ENCODE measurements at places on chromosomes 5 and 9.

DNA sequence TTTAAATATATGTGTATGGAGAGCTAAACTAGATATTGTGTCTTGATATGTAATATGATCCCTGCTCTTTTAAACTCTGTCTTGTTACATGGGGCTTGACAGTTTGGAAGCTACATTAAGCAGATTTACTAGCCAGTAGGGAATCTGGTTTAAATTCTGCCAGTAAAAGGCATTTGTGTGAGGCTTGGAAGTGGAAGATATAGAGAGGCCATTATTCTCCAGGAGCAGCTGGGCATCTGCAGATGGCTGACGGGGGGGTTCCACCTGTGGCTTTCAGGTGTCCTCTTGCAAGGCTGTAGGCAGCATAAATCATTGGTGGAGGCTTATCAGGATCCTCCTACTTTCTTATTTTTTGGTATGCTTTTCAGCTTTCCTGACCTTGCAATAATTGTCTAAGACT, 179.1 kb upstream of the FBXL7 start:
- peak; percentile 12 for DNase-seq

GRCh38 chr5:139494832-139495231, 12.3 kb upstream of the STING1 start:
- no peak for DNase-seq

GRCh38 chr5:91018200-91018599, 364.9 kb downstream of the ARRDC3 start:
- no peak for DNase-seq

DNA sequence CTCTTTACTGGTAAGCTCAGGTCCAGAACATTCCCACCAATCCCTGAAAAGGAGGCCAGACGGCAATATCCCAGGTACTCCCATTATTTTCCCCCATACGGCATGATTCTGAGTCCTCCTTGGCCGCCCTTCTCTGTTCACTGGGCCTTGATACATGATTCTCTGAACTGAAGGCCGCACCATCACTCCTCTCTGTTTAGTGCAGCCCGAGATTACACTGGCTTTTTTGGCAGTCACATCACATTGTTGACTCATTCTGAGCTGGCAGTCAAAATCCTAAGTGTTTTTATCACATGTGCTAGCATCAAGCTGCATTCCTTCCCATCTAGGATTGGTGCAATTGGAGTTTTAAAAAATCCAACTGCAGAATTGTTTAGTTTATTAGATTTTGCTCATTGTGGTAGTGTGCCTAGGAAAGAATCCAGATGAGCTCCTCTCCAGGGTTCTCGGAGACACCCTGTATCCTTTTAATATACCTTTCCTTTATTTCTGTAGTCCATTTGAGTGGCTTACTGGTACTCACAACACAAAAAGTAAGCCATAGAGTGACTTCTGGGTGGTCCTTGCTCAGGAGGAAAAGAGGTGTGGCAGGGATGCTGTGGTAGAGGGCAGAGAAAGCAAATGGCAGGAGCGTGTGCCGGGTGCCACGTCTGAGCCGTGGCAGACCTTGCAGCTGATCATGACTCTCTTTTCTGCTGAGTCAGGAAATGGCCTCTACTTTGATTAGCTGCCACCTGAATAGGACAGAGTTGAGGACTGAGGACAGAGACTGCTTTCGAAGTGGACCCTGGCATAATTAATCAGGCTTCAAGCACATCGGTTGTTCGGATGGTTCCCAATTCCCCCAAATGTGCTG, 121.1 kb upstream of the IL12B start:
- DNase-seq: no peak

GRCh38 chr9:36456480-36457065, 56.5 kb upstream of the RNF38 start:
- no peak for DNase-seq

DNA sequence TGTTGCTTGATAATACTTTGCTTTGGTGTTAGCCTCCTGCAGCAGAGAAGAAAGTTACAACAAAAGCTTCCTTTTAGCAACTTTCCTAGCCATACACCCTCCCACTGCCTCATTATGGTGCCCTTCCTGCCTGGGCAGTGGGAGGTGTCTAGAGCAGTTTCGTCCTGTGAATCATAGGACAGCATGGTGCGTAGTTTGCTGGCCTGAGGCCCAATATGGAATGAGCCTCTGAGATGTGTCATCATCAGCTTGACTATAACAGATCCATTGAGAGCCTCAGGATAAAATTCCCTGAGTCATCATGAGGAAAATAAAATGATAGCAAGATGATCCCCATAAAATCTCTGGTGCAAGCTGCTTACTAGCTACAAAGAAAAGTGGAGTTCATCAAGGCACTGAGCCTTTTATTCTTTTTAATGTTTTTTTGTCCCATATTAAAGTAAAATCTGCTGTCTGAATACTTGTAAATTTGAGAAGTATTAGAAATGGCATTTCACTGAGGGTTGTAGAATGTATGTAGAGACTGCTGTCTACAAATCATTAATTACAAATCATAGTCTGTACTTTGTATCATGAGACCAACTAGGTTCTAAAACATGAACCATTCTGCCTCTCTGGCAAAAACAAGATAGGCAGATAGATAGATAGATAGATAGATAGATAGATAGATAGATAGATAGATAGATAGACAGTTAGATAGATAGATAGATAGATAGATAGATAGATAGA, 303.0 kb upstream of the PDE4D start:
- peak; percentile 48 for DNase-seq

DNA sequence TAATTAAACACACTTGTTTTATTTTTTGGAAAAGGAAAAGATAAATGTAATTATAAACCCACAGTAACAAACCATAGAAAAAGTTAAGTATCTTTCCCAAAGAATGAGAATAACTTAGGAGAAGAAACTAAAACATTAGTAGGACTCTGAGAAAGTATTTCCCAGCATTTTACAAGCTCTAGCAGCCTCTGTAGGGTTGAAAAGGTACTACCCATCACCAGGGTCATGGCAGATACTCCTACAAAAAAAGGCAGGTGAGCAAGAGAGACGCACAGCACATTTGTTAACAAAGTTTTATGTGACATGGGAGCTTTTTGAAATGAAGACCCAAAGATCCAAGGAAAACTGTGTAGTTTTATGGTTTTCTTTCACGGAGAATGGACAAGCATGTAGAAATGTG, 77.7 kb upstream of the FAM169A start:
- DNase-seq: no peak

DNA sequence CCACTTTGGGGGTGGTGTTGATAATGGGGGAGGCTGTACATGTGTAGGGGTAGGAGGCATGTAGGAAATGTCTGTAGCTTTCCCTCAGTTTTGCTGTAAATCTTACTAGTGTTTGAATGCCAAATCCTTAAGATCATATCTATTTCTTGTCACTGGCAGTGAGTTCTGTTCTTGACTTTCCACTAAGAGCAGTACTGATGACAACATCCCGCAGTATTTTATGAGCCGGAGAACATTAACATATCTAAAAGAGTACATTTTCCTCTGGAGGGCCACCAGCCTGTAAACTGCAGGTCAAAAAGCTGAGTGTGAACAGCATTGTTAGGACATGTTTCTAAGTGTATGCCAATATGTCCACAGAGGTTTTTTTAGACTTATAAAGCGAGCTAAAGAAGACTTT, 2.5 kb upstream of the HSPB3 start:
- no peak for DNase-seq

- DNase-seq: peak; percentile 49
Observed at GRCh38 chr5:111859533-111860270, 102.7 kb upstream of the NREP start.

- no peak for DNase-seq
Observed at GRCh38 chr5:64180661-64181343, 15.2 kb downstream of the RNF180 start.

DNA sequence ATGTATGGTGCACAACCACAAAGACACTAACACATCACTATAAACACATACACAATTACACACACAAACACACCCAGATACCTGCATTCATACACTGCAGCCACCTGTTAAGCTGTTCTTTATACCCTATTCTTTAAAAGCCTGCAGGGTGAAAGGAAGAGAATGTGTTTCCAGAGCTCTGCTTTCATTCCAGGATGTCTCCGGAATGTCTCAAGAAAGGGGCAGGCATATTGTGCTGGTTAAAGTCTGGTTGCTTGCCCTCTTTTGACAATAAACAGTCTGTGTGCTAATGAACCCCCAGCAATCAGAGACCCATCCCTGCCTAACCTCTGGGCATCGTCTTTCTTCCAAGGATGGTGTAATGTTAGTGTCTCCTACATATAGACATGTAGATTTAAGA, 181.6 kb downstream of the EPB41L4A start:
- no peak for DNase-seq

GRCh38 chr5:109161914-109162683, 247.7 kb downstream of the PJA2 start:
- DNase-seq: no peak

GRCh38 chr5:120158211-120158610, 305.9 kb upstream of the PRR16 start:
- DNase-seq: no peak

- peak; percentile 42 for DNase-seq
Observed at GRCh38 chr9:131815970-131816873, 76.3 kb upstream of the RAPGEF1 start.

- no peak for DNase-seq
Observed at GRCh38 chr5:4275232-4275631, 679.6 kb downstream of the IRX1 start.

DNA sequence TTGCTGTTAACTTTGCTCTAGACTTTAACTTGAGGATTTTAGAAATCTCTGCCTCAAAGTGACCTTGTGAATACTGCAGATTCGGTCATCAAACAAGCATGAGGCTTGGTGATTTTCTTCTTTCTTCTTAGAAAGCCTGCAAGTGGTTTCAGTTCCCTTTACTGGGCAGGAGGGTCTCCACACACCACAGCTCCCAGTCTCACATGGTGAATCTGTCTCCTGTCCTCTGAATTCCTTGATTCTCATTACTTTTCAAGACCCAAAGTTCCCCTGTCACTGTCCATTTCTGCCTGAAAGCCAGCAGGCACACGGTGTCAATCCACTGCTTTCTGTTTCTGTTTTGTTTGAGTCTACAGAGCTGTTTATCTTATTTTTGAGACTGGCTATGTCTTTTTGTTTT, 14.1 kb downstream of the HSPB3 start:
- DNase-seq: no peak

- no peak for DNase-seq
Observed at GRCh38 chr5:113336975-113337374, 97.8 kb downstream of the TSSK1B start.

DNA sequence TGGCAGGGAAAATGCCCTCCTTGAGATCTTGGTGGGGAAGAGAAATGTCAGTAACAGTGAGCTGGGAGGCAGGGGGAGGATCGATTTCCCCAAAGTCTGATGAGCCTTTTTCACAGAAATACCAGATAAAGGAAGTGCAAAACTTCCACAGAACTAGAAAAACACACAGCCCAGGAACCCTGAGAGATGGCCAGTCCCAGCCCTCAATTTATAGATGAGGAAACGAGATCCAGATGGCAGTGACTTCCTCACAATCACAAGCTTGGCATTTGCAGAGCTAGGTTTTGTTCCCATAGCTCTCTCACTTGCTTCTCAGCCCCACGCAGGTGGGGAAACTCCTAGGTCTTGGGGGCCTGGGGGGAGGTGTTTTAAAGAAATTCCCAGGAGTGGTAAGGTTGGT, 3.8 kb upstream of the GGTA1 start:
- no peak for DNase-seq

- no peak for DNase-seq
Observed at GRCh38 chr9:26516773-26517343, 375.7 kb downstream of the CAAP1 start.

DNA sequence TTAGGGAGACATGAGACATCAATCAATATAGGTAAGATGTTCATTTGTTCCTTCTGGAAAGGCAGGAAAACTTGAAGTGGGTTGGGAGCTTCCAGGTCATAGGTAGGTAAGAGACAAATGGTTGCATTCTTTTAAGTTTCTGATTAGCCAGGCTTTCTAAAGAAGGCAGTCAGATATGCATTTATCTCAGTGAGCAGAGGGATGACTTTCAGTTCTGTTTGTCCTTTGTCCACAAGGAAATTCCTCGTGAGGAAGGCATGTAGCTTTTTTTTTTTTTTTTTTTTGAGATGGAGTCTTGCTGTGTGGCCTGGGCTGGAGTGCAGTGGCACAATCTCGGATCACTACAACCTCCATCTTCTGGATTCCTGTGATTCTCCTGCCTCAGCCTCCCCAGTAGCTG, 155.3 kb upstream of the ABCA1 start:
- DNase-seq: no peak

DNA sequence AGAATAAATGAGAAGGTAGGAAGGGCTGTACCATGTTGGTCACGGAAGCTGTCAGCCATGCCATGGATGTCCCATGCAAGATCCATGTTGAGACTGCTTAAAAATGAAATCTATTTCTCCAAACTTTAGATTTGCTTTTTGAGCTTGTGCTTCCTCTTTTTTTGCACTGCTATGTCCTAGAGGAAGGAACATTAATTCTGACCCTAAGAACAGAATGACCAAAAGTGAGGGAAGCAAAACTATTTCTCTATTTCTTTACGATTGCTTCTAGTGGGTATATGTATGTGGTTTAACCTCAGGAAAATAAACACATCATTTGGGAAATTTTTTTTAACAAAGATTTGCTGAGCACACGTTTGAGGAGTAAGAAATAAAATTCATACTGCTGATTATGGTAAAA, 84.6 kb downstream of the USP20 start:
- no peak for DNase-seq

GRCh38 chr5:181222630-181223057, 437 bp upstream of the TRIM41 start:
- DNase-seq: no peak

DNA sequence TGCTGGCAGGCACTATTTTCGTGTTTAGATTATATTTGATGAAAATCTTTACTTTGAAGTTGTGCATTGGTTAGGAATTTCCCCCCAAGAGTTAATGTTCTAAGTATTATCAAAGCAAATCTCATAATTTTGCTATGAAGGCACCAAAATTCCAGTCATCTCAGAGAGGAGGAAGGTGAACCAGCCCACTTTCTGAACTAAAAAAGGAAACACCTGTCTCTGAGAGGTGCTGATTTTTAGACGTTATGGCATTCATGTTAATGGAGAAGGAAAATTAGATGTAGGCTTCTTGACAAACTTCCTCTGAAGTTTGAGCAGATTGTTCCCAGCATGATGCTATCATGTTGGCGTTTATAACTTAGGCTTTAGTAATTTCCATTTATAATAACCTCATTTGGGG, 432.9 kb upstream of the ACTBL2 start:
- no peak for DNase-seq

- DNase-seq: no peak
Observed at GRCh38 chr5:67301285-67301903, 104.8 kb upstream of the CD180 start.

GRCh38 chr5:115309751-115310370, 13.4 kb upstream of the CCDC112 start:
- DNase-seq: peak; percentile 33

DNA sequence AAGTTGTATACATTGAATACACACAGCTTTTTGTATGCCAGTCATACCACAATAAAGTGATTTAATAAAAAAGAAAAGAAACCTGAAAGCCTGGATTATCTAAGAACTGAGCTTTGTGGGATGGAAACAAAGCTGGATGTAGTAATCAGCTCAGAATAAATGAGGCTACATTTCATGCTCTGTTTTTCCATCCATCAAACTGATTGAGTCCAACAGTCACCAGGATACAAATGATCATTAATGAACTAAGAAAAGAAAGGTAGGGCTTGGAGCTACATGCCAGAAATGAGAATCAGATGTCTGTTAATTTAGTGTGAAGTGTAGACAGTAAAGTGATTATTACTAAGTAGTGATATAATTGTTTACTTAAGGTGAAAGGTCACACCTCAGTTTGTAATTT, 109.8 kb upstream of the TARS1 start:
- DNase-seq: no peak
